Sigmoid colon (tissue), 7 donors: ENCODE measurements at places on chromosomes 1 and 21. TPM values are rescaled to one million over a fixed set of nuclear protein-coding genes. Genes with fewer than 3 reads are reported as not detected.
A peak's percentile ranks its signal among the peaks of the same experiment; 100 is the strongest.

DNA sequence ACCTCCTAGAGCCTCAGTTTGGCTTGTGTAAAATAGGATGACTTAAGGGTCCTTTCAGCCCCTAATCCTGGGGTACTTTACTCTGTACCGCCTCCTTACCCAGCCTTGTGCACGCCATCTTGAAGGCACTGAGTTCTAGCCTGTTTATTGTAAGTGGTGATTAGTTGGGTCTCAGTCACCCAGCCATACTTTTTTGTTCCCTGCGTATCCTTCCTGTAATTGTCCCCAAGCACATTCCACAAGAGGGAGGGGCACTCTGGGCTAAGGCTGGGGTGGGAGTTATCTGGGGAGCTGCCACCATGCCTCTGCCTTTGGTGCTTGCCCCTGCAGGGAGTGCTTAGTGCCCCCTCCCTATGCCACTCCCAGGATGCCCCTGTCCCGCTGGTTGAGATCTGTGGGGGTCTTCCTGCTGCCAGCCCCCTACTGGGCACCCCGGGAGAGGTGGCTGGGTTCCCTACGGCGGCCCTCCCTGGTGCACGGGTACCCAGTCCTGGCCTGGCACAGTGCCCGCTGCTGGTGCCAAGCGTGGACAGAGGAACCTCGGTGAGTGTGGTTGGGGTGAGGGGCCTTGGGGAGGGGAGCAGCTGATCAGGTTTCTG is 856 bp downstream of the FDPS start:
- no peaks in the 10 kb centered on the region for H3K27me3 ChIP-seq
- peak overlapping the region; percentile 89 for H3K4me3 ChIP-seq
- DNase-seq, result no peak
- H3K27ac ChIP-seq, result peak overlapping the region; percentile 88
- peaks cover 34% of the 10 kb centered on the region for H3K36me3 ChIP-seq
- H3K4me1 ChIP-seq, result peaks cover 14% of the 10 kb centered on the region

DNA sequence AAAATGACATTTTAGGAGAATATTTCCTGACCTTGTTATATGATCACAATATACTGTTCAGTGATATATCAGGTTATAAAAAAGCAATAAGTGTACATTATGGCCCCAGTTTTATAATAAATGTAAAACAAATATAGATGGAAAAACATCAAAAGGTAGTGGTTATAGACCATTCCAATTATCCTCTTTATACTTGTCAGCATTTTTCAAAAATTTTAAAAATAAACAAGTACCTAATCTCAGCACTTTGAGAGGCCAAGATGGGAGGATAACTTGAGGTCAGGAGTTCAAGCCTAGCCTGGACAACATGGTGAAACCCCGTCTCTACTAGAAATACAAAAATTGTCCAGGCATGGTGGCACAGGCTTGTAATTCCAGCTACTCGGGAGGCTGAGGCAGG is 69.6 kb upstream of the B3GALNT2 start:
- no peaks in the 10 kb centered on the region for H3K4me1 ChIP-seq
- no peaks in the 10 kb centered on the region for H3K36me3 ChIP-seq
- no peak overlapping the region for H3K4me3 ChIP-seq
- DNase-seq, result no peak
- no peak overlapping the region for H3K27ac ChIP-seq

GRCh38 chr1:115655916-115656315 is 14.1 kb downstream of the VANGL1 start:
- DNase-seq, result no peak
- H3K4me1 ChIP-seq, result no peaks in the 10 kb centered on the region
- H3K36me3 ChIP-seq, result peaks cover 7% of the 10 kb centered on the region

DNA sequence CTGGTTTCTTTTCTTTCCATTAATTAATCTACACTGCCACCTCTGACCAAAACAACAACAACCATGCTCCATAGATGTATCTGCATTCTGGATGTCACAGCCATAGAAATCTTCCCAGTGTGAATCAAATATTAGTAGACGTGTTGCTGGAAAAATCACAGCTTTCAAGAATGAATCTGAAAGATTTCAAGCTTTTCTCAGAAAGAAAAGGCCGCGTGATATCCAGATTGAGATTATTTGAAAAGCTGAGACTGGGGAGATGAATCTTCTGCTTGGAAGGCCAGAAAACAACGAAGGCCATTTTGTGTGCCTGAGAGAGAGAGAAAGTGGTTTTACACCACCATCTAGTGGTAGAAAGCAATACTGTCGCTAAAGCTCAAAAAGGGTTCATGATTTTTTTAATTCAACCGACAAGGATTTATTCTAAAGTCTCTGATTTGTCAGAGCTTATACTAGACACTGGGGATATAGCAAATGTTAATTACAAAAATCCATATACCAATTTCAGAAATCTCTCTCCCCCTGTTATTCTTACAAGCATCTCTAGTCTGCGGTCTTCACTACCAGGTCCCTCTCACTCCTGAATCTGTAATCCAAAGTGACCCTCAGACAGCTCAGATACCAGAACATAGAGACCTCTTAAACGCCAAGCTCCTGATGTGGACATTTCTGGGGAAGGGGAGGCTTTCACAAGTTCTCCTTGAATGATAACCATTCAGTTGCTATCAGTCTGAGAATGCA is 87.5 kb upstream of the SGIP1 start:
- no peak for DNase-seq
- no peak overlapping the region for H3K4me3 ChIP-seq
- no peaks in the 10 kb centered on the region for H3K27me3 ChIP-seq
- H3K36me3 ChIP-seq, result no peaks in the 10 kb centered on the region
- no peak overlapping the region for H3K27ac ChIP-seq

- H3K27me3 ChIP-seq, result no peaks in the 10 kb centered on the region
- no peak for DNase-seq
- no peak overlapping the region for H3K4me3 ChIP-seq
Measured at GRCh38 chr1:67077593-67077992, 23.6 kb upstream of the SLC35D1 start.

- peaks cover 57% of the 10 kb centered on the region for H3K4me1 ChIP-seq
- DNase-seq, result no peak
- peak overlapping the region; percentile 64 for H3K27ac ChIP-seq
- H3K27me3 ChIP-seq, result no peaks in the 10 kb centered on the region
- peaks cover 90% of the 10 kb centered on the region for H3K36me3 ChIP-seq
- H3K4me3 ChIP-seq, result no peak overlapping the region
Measured at GRCh38 chr1:166844791-166845190, 5.5 kb downstream of the POGK start.

- no peak overlapping the region for H3K4me3 ChIP-seq
- no peaks in the 10 kb centered on the region for H3K4me1 ChIP-seq
- DNase-seq, result peak; percentile 50
- no peak overlapping the region for H3K27ac ChIP-seq
- no peaks in the 10 kb centered on the region for H3K27me3 ChIP-seq
Measured at GRCh38 chr1:228345201-228345930, 61.3 kb downstream of the TRIM11 start.

DNA sequence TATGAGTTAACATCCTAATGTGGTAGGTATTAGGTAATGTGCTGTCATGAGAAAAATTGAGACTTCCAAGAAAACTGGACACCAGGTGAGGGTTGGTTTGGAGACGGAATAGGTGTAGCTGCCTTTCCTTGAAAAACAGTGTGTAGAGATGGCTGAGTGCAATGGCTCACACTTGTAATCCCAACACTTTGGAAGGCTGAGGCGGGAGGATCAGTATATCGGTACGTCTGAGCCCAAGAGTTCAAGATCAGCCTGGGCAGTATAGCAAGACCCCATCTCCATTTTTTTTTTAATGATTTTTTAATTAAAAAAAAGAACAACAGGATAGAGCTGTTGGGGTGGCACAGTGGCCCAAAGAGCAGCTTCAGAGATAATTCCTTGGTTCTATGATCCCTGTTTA is 6.8 kb upstream of the PPP1R8 start:
- no peak overlapping the region for H3K4me3 ChIP-seq
- DNase-seq, result no peak
- H3K4me1 ChIP-seq, result no peaks in the 10 kb centered on the region
- no peaks in the 10 kb centered on the region for H3K27me3 ChIP-seq

DNA sequence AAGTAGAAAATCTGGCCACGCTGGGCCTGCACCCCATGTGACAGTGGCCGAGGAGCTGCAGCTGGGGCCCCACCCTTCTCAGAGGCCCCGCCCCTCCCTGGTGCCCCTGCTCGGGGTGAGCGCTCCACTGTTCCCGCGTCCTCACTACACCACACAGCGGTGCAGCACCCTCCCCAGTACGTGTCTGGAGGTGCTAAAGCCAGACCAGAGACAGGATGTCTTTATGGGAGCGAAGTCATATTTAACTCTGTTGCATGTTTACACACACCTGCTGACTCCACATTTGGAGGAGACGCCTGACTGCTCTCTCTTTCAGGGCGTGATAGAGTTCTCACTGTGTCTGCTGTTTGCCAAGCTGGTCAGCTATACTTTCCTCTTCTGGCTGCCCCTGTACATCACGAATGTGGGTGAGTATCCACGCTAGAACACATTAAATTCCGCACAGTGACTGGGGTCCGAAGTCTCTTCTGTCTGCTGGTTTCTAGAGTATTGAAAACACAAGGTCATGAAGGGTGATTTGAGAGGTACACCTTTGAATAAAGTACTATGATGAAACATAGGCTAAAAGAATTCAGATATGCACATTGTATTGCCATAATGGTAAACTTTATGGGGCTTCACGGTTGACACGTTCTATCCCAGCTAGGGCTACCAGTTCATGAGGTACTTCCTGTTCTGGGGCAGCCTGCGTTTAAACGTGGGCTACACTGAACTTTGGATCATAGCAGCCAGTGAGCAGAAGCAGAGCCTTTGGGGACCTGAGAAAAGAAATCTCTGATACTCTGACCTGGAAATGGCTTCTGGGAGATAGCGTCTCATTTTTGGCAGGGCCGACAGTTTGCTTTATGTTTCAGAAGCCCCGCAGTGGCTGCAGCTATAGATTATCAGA is 48.4 kb downstream of the SLC37A1 start:
- no peak overlapping the region for H3K4me3 ChIP-seq
- H3K36me3 ChIP-seq, result no peaks in the 10 kb centered on the region
- no peak overlapping the region for H3K27ac ChIP-seq

- no peaks in the 10 kb centered on the region for H3K4me1 ChIP-seq
- H3K27ac ChIP-seq, result no peak overlapping the region
- no peaks in the 10 kb centered on the region for H3K27me3 ChIP-seq
- no peak for DNase-seq
- H3K36me3 ChIP-seq, result no peaks in the 10 kb centered on the region
- no peak overlapping the region for H3K4me3 ChIP-seq
Measured at GRCh38 chr1:60547821-60548220, 474.3 kb upstream of the C1orf87 start.

DNA sequence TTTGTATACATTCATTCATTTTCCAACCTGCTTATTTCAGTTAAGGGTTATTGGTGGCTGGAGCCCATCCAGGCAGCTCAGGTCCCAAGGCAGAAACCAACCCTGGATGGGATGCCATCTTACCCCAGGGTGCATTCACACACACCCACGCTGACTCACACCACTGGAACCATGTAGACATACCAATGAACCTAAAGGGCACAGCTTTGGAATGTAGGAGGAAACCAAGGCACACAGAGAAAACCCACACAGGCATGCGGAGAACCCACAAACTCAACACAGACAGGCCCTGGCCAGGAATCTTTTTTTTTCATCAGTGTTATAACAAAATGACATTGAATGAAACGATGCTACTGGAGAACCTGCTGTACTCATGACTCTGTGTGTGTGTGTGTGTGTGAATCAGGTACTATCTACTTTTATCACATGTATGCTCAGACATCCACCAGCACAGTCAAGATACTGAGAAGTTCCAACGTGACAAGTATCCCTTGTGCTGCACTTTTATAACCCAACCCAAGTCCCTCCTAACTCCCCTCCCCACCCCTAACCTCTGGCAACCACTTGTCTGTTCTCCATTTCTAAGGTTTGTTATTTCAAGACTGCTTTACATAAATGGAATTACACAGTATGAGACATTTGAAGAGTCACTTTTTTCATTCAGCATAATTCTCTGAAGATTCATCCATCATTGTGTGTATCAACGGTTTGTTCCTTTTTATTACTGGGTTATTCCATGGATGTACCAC is 286.8 kb upstream of the PLD5 start:
- H3K4me1 ChIP-seq, result no peaks in the 10 kb centered on the region
- no peak overlapping the region for H3K27ac ChIP-seq
- no peak for DNase-seq

DNA sequence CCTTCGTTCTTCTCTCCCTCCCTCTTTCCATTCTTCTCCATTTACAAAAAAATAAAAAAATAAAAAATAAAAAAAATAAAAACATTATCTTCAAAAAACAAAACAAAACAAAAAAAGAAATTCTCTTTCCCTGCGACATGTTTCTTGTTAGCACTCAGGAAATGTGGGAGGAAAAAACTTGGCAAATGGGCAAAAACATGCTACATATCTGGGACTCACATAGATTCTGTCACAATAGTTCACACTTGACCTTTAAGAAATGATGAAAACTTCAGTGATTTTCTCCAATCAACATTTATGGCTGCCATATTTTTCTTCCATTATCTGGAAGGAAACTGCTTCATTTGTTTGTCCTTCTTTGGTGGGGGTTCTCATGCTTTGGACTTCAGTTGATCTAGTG is 109.3 kb downstream of the PRKAB2 start:
- H3K4me1 ChIP-seq, result no peaks in the 10 kb centered on the region
- no peaks in the 10 kb centered on the region for H3K36me3 ChIP-seq
- H3K4me3 ChIP-seq, result no peak overlapping the region
- no peak for DNase-seq
- no peaks in the 10 kb centered on the region for H3K27me3 ChIP-seq

DNA sequence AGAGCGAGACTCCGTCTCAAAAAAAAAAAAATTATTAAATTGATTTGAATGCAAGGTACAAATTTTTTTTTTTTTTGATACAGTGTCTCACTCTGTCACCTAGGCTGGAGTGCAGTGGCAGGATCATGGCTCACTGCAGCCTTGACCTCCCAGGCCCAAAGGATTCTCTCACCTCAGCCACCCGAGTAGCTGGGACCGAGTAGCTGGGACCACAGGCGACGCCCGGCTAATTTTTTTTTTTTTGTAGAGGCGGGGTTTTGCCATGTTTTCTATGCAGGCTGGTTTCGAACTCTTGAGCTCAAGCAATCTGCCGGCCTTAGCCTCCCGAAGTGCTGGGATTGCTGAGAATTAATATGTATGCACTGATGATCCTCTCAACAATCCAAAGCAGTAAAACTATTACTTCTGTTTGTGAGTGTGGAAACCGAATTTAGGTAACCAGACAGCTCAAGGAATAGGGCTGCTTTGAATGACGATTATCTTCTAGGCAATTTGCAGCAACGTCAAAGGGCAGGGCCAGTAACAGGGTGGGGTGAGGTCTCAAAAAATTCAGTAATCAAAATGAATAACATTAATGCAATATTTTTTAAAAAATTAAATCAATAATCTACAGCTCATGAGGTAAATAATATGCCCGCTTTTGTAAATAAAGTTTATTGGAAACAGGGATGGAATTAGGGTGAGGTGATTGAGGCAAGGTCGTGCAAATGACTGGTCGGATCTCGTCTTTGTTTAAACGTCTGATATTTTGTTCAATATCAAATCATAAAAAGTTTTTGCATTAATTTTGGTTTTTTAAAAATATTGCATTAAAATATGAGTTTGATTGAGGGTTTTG is 1.2 kb downstream of the CLSPN start:
- H3K4me3 ChIP-seq, result peak overlapping the region; percentile 39
- H3K4me1 ChIP-seq, result peaks cover 10% of the 10 kb centered on the region
- no peak for DNase-seq
- H3K36me3 ChIP-seq, result no peaks in the 10 kb centered on the region
- no peaks in the 10 kb centered on the region for H3K27me3 ChIP-seq

GSTM2 gene
- total RNA-seq, result 42.5 TPM

IL22RA1 gene
- total RNA-seq, result not detected

SLFNL1 gene
- total RNA-seq, result 0.36 TPM

MYBPH gene
- total RNA-seq, result not detected

KRTAP24-1 gene
- total RNA-seq, result not detected

S100A9 gene
- 943 TPM for total RNA-seq
